ENCODE measurements at places on chromosomes 3 and 15.

- DNase-seq: no peak
These were observed 215.3 kb downstream of the FAM43A start for GRCh38 chr3:194900854-194901522.

GRCh38 chr15:70576696-70577095 is 186.7 kb downstream of the UACA start:
- DNase-seq: no peak

GRCh38 chr15:37135225-37135624 is 34.9 kb upstream of the MEIS2 start:
- DNase-seq: no peak

GRCh38 chr3:122178711-122179110 is 4.8 kb upstream of the CASR start:
- no peak for DNase-seq

- no peak for DNase-seq
These were observed 4.1 kb downstream of the TF start for GRCh38 chr3:133750259-133750656.

Measured in hindlimb muscle (tissue), 1 donor.